ENCODE measurements at places on chromosomes 3 and 15. TPM values are rescaled to one million over a fixed set of nuclear protein-coding genes. Genes with fewer than 3 reads are reported as not detected.

The GOLGA8S gene
- 0.29 TPM for total RNA-seq

The PLIN1 gene
- total RNA-seq = 0.55 TPM

The SPSB4 gene
- total RNA-seq = 2.1 TPM

The TM4SF1 gene
- 249 TPM for total RNA-seq

The PPCDC gene
- 13.2 TPM for total RNA-seq

The PARP16 gene
- 8.0 TPM for total RNA-seq

The CORO2B gene
- 3.5 TPM for total RNA-seq

The CHD2 gene
- total RNA-seq = 135 TPM

The SPINK8 gene
- total RNA-seq = not detected

The ROPN1 gene
- total RNA-seq = not detected

The CLDN11 gene
- 12.4 TPM for total RNA-seq

The SI gene
- not detected for total RNA-seq

The ADCY5 gene
- 5.7 TPM for total RNA-seq

The P2RY13 gene
- total RNA-seq = 2.2 TPM

The COL6A5 gene
- total RNA-seq = 7.9 TPM

The DUOXA1 gene
- 96.7 TPM for total RNA-seq

The SAXO2 gene
- total RNA-seq = 1.4 TPM

The SNX22 gene
- 7.4 TPM for total RNA-seq

The MUC20 gene
- 20.3 TPM for total RNA-seq

The NUP210 gene
- 17.7 TPM for total RNA-seq
